ENCODE measurements at places on chromosomes 7 and 10.

DNA sequence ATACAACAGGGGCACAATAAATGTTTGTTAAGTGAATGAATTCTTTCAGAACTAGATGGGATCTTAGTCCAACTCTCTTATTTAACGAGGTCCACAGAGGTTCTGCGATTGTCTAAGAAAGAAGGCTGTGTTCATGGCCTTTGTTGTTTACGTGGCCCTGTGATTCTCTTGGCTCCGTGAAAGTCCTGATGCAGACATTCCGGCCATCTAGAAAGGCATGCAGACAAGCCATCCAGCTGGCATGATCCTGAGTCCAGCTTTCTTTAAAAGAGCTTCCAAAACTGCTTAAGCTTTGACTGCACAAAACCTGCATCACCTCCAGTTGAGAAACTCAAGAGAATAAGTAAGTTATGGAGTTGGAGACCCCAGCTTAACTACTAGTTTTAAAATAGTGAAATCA, 26.0 kb downstream of the EGFR start:
- DNase-seq, result no peak

DNA sequence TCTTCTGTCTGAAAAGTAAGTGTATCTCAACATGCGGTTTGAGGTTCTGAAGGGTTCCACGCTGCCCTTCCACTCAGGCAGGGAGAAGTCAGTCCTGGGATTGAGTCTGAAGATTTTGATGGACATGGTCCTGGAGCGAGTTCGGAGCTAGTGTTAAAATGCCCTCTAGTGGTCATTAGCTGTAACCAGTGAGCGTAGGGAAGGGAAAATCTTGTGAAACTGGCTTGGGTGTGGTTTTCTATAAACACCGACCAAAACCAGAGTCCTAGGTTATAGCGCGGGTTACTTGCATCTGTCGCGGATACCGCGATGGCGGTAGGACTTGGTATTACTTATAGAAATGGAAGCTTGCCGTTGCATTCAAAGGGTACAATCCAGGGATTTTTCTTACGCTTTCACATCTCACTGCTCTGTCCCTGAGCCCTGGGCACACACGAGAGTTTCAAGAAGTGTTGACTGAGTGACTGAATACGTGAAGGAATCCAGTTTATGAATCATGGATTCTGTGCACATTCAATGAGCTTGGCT, 348.2 kb upstream of the C7orf33 start:
- no peak for DNase-seq

- no peak for DNase-seq
Measured at GRCh38 chr7:124811341-124811740, 45.7 kb upstream of the GPR37 start.

GRCh38 chr10:53476650-53477312, 704.2 kb upstream of the MBL2 start:
- DNase-seq, result no peak

DNA sequence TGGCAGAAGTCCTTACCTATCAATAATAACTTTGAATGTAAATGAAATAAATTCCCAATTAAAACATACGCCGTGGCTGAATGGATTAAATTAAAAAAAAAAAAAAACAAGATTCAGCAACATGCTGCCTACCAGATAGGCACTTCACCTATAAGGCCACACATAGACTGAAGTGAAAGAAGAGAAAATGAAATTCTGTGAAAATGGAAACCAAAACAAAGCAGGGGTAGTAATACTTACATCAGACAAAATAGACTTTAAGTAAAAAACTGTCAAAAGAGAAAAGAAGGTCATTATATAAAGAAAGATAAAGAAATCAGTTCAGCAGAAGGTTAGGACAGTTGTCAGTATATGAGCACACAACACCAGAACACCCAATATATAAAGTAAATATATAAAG, 55.3 kb downstream of the TCAF1 start:
- no peak for DNase-seq

DNA sequence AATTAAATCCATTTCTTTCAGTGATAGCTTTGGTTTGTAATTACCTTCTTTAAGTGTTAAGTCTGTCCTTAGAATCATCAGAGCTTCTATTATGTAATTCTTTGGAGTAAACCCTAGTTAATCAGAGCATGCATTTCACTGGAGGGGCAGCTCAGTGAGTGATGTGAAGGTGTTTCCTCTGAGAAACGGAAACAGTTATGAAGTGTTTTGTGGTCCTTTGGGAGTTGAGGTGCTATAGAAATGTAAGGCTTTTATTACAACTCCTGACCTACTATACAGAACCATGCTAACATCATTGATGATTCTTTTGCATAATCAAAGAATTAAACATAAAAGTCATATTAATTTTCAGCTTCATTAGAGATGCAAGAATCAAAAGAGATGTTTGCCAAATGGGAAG, 141.5 kb downstream of the EXOC4 start:
- no peak for DNase-seq

Measured in T-helper 2 cell (primary cell).